ENCODE measurements at places on chromosomes 16 and 17.
A peak's percentile ranks its signal among the peaks of the same experiment; 100 is the strongest.

DNA sequence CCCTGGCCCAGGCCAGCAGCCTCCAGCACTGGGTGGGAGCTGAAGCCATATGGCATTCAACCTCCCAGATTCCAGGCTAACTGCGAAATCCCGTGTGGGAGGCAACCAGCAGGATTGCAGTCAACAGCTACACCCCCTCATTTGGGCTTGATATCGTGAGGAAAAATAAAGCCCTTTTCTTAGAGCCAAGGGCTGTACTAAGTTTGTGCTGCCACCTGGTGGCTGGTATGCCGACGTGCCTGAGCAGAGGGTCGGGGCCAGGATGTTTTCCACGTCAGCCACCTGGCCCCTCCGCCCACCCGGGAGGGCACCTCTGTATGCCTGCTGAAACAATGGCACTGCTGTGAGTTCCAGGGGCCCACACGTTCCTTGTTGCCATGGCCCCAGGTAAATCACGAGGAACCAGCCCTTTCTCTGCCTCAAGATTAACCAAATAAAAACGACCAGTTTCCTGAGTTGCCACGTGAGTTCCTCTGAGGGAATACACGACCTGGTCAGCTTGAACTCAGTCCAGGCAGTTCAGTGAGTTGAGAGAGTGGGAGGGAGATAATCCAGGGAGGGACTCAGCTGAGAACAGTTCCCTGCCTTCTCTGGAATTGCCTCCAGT lies 9.0 kb downstream of the TMEM98 start:
- no peaks in the 10 kb centered on the region for H3K4me1 ChIP-seq
- no peak overlapping the region for H3K4me3 ChIP-seq
- no peak overlapping the region for H3K27ac ChIP-seq
- H3K27me3 ChIP-seq = peaks cover 34% of the 10 kb centered on the region
- DNase-seq = peak; percentile 52

DNA sequence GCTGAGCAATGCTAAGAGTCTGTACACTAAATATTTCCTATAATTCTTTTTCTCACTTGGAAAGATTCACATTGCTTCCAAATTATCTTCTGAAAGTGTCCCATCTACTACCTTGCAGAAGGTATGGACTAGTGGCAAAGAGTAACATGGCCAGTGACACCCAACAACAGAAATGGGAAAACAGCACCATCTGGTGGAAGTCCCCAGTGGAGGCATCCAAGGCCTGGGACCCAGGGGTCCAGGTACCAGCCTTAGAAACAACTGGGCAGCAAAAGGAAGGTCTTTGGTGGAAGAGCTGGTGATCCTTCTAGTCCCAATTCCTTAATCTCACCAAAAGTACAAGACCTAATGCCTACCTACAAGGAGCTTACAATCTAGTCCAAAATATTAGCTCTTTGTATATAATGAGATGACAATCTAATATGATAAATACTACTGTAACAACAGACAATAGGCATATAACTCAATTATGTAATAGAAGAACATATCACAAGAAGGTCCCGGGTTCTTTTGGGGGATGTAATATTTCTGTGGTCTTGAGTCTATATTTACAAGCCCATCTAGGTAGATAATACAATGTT lies 55.3 kb downstream of the SKAP1 start:
- H3K4me1 ChIP-seq = no peaks in the 10 kb centered on the region
- no peaks in the 10 kb centered on the region for H3K27me3 ChIP-seq

GRCh38 chr17:81511554-81511803 lies 1.1 kb downstream of the ACTG1 start:
- no peaks in the 10 kb centered on the region for H3K27me3 ChIP-seq
- peak overlapping the region; percentile 80 for H3K4me3 ChIP-seq
- H3K27ac ChIP-seq = peak overlapping the region; percentile 56
- peaks cover 26% of the 10 kb centered on the region for H3K4me1 ChIP-seq
- peaks cover 16% of the 10 kb centered on the region for H3K36me3 ChIP-seq
- no peak for DNase-seq

DNA sequence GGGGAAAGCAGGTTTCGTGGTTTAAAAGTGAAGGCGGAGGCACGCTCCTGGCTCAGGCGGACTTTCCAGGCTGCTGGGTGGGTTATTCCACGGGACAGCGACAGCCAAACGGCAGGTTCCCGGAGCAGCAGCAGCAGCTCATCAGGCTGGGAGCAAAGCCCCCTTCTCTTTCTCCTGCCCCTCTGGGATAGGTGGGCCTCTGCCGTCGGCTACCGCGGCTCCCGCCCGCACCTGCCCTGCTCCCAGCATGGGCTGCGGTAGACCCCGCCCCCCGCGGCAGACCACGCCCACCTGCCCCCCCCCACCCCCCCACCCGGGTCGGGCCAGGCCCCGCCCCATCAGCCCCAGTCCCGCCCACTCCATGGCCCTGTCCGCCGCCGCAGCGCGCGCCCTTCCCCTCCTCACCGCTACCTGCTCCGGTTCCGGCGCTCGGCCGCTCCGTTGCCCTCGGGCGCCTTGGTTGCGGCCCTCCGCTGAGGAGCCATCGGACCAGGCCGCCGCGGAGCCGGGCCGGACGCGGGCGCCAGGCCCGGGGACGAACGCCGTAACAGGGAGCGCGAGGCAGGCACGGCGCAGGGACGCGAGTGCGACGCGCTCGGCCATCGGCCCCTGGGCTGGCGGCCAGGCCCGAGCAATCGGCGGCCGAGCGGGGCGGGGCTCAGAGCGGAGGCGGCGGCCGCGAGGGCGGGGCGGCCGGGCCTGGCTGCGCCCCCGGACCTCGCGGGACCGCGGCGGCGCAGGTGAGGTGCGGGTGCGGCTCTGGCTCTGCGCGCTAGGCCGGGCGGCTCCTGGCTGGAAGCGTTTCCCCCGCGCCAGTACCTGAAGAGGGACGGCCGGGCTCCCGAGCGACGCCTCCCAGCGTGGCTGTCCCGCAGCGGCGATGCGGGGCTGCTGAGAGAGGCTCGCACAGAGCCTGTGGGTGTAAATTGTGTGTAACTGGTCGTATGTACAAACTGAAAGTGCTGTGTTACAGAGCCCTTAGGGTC lies at the start of the genes HEXD and OGFOD3:
Gene HEXD, plus strand, starts transcription at position 347 of the 986 bp plus-strand sequence. CDS start 1,453 bp downstream, outside the sequence.
Gene OGFOD3, minus strand, starts transcription at position 586 of the 986 bp plus-strand sequence. Its CDS starts 101 bp downstream, at position 485.
- H3K4me3 ChIP-seq = peak within 1 kb of the TSS; percentile 83
- H3K4me1 ChIP-seq = peaks cover 42% of the 10 kb centered on the region
- peak; percentile 83 for DNase-seq

DNA sequence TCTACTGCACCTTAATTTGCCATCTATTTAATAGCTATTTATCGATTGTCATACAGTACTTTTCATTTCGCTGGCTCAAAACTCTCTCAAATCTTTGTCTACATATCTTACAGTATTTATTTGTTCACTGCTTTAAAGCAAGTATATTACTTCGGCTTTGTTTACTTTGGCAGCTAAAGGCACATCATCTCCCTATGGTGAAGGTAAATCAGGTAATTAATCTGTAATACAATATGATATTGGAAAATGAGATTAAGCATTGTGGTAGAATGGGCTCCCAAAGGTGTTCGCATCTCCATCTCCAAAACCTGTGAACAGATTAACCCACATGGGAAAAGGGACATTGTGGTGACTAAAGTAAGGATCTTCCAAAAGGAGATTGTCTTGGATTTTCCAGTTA lies 6.5 kb downstream of the TMEM170A start:
- no peak for DNase-seq
- no peak overlapping the region for H3K27ac ChIP-seq
- H3K36me3 ChIP-seq = no peaks in the 10 kb centered on the region
- no peaks in the 10 kb centered on the region for H3K27me3 ChIP-seq
- peaks cover 35% of the 10 kb centered on the region for H3K4me1 ChIP-seq

DNA sequence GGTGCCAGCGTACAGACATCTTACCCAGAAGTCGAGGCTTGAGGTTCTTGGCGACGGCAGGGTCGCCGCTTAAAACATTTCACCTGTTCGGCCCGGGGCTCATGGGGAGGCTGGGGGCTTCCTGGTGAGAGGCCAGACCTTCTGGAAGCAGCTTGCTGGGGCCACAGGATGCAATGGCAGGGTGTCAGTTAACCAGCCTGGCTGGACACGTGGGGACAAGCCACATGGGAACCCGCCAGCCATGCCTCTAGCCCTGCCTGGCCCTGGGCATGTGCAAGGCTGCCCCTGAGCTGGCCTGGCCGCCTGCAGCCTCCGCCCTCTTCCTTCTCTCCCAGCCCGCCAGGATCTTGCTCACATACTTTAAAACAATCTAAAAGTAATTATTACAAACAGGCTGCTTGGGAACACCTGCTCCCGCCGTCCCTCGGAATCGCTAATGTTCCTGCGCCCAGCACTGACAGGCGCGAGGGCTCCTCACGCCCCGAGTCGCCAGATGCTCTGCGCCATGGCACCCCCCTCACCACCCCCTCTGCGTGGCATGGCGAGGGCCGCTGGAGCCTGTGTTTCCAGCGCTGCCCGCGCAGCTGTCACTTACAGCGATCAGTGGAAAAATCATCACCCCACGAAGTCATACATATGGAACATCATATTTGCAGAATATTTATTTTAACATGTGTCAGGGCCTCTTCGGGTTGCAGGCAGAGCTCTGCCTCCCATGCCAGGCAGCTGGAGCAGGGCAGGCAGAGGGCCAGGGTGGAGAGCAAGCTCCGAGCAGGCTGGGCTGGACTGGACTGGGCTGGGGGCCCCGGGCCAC lies 188.7 kb upstream of the GSE1 start:
- H3K4me1 ChIP-seq = peaks cover 12% of the 10 kb centered on the region
- peak; percentile 1 for DNase-seq
- peaks cover 47% of the 10 kb centered on the region for H3K27me3 ChIP-seq

DNA sequence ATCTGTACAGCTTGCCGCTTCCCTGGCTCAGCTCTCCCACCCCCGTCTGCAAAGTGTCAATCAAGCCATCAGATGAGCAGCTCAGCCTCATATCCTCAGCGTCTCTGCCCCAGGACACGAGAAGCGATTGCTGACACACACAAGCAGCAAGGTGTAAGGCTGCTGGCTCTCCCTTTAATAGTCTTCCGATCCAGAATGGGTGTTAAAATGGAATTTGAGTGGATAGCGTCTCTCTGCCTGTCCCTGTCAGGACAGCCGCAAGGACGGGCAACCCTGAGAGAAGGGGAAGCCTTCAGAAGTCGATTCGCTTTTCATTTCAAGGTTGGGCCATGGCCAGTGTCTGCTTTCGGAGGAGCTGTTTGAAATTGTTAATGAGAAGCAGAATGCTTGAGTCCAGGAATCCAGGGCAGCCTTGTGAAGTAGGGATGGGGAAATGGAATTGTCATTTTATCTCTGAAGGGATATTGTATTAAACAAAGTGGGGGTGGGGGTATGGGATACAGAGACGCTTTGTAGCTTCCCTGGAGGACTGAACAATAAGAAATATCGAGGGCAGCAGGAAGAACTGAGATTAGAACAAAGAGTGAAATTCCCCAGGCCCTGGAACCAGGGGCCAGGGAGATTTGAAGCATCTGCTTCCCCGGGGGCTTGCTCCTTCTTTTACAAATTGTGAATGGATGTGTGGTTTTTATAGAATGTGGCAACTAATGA lies 4.7 kb upstream of the PIPOX start:
- no peak for DNase-seq
- no peaks in the 10 kb centered on the region for H3K36me3 ChIP-seq
- no peak overlapping the region for H3K4me3 ChIP-seq
- H3K4me1 ChIP-seq = peaks cover 7% of the 10 kb centered on the region
- H3K27me3 ChIP-seq = peaks cover 34% of the 10 kb centered on the region

DNA sequence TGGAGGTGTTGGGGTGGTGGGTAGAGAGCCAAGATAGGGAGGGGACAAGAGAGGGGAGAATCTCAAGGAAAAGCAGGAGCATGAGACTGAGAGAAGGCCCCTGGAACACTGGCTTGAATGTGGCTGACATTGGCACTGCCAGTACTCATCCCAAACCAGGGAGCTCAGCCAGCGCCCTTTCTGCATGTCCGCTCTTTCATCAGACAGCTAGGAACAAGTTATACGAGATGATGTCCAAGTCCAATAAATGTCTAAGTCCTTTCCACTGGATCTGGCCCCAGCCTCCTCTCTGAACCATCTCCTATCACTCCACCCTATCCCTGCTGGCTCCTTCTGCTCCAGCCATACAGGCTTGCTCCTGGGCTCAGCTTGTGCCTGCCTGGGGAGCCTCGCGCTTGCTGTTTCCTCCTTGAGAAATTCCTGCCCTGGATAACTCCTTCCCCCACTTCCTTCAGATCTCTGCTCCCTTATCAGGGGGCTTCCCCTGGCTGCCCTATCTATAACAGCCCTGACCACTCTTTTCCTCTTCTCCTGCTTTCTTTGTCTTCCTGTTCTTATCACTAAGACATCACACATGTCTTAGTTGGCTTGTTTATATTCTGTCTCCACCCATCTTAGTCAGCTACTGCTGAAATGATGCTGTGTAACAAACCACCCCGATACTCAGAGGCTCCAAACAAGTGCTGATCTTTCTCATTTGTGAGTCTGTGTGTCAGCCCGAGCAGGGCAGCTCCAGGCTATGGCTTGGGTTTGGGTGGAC lies 37.1 kb upstream of the MEOX1 start:
- H3K4me1 ChIP-seq = no peaks in the 10 kb centered on the region
- no peak overlapping the region for H3K27ac ChIP-seq
- DNase-seq = no peak
- no peaks in the 10 kb centered on the region for H3K36me3 ChIP-seq
- H3K4me3 ChIP-seq = no peak overlapping the region
- H3K27me3 ChIP-seq = peaks cover 37% of the 10 kb centered on the region

- H3K27me3 ChIP-seq = no peaks in the 10 kb centered on the region
- no peak overlapping the region for H3K4me3 ChIP-seq
- H3K36me3 ChIP-seq = no peaks in the 10 kb centered on the region
- H3K27ac ChIP-seq = peak overlapping the region; percentile 25
Observed at GRCh38 chr17:59853168-59853918, 39.4 kb downstream of the TUBD1 start.

DNA sequence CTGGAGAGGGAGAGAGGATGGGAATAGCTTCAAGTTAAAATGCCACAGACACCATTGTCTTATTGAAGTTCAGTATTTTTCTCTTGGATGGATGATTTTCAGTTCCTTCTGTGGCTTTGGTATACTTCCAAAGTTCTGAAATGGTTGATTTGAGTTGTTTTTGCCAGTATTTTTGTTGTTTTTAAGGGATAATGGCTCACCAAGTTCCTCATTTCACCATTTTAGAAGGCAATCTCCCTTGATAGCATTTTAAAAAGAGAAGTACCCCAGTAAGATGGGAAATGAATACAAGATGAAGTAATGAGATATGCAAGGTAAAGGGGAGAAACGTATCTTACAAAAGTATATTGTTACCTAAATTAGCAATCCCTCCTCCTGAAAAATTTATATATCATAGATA lies 18.5 kb upstream of the SPDYE4 start:
- H3K36me3 ChIP-seq = no peaks in the 10 kb centered on the region
- H3K4me3 ChIP-seq = no peak overlapping the region
- H3K27ac ChIP-seq = no peak overlapping the region
- no peak for DNase-seq

DNA sequence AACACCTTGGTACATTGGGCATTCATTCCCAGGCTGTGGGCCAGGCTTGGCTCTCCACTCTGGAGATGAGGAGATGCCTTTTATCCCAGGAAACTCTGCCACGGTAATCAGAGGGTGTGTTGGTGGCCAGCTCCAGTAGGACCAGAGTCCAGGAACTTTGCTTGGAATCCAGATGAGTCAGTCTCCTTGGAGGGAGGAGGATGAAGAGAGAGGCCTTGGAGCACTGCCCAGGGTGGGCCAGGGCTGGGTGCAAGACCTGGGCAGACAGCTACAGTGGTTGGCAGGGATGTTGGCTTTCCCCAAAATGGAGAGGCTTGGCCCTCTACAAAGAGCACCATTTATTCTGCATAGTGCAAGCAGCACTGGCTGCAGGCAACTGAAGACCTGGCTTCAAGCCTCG lies 209.0 kb downstream of the RGS9 start:
- H3K27me3 ChIP-seq = peaks cover 9% of the 10 kb centered on the region
- H3K36me3 ChIP-seq = no peaks in the 10 kb centered on the region
- peaks cover 6% of the 10 kb centered on the region for H3K4me1 ChIP-seq
- no peak overlapping the region for H3K27ac ChIP-seq

GRCh38 chr16:78291604-78292003 lies 192.2 kb downstream of the WWOX start:
- no peaks in the 10 kb centered on the region for H3K27me3 ChIP-seq
- no peak overlapping the region for H3K4me3 ChIP-seq
- no peak for DNase-seq
- no peaks in the 10 kb centered on the region for H3K4me1 ChIP-seq
- no peak overlapping the region for H3K27ac ChIP-seq
- H3K36me3 ChIP-seq = no peaks in the 10 kb centered on the region

All from T-cell (primary cell).